ACHN (cell line): ENCODE measurements at places on chromosomes 5 and 9.
A peak's percentile ranks its signal among the peaks of the same experiment; 100 is the strongest.

- no peak for DNase-seq
Observed at GRCh38 chr5:92574023-92574422, 1007.0 kb downstream of the NR2F1-AS1 start.

- no peak for DNase-seq
Observed at GRCh38 chr5:27015758-27016157, 22.6 kb downstream of the CDH9 start.

- DNase-seq = no peak
Observed at GRCh38 chr5:60184606-60185005, 291.1 kb upstream of the PDE4D start.

- DNase-seq = no peak
Observed at GRCh38 chr9:98288881-98289280, 33.4 kb upstream of the TBC1D2 start.

- peak; percentile 55 for DNase-seq
Observed at GRCh38 chr5:168552146-168552545, 23.0 kb downstream of the FBLL1 start.

DNA sequence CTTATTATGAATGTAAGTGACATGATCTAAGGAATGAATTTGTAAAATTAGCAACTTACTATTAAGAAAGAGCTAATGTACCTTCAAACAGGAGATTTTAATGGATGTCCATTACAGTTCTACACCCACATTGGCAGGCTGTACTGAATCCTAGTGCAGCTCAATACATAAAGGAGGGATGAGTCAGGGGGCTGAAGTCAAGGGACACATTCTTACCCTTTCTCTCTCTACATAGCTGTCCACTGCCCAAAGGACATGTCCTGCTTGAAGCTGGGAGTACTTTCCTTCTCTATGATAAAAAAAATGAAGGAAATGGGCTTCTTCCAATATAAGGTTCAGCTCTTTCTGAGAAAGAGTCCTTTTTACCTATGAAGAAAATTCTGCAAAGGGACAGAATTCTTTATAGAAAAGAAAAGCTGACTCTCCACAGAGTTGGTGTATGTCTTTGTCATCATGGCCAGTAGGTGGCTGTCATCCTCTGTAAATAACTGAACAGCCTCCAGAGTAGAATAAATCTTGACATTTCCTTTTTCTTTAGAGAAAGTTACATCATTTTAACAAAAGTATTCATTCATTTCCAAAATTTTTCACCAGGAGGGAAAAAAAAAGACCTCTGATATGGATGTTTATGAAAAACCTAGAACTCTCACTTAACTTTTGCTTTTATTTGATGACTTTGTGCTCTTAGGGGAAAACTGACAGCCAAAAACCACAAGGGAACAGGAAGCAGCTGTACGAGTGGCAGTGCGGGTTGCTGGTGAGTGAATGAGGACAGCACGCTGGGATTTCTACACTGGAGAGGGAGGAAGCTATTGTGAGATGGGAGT is 13.1 kb upstream of the IFNA14 start:
- DNase-seq = no peak

GRCh38 chr9:127644943-127645342 is 32.9 kb downstream of the STXBP1 start:
- no peak for DNase-seq

DNA sequence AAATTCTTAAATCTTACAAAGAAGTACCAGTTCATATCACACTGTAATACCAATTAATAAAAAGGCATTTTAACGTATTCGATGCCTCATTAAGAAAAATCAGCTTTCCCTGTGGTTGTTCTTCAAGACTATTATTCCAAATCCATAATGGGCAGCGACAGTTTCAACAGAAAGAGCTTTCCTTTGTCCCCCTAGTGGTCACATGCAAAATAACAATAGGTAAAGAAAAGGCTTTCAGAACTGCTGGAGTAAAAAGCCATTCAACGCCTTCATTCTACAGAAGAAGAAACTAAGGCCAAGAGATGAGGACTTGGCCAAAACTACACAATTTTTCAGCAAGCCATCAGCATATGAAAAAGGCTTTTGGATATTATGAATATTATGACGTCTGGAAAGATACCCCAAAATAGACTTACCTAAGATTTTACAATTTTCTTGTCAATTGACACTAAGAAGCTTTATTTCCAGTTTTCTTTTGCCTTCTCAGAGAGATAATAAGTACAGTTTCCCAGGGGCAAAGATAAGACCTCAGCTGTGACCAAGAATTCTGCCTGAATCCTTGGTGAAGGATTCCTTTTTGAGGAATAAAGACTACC is 6.7 kb upstream of the CDH6 start:
- DNase-seq = peak; percentile 44

- DNase-seq = no peak
Observed at GRCh38 chr5:89292487-89292886, 409.5 kb upstream of the MEF2C start.

- no peak for DNase-seq
Observed at GRCh38 chr5:181120306-181120705, 10.7 kb downstream of the OR2V1 start.

GRCh38 chr5:31936683-31937082 is 237.4 kb downstream of the GOLPH3 start:
- DNase-seq = no peak

DNA sequence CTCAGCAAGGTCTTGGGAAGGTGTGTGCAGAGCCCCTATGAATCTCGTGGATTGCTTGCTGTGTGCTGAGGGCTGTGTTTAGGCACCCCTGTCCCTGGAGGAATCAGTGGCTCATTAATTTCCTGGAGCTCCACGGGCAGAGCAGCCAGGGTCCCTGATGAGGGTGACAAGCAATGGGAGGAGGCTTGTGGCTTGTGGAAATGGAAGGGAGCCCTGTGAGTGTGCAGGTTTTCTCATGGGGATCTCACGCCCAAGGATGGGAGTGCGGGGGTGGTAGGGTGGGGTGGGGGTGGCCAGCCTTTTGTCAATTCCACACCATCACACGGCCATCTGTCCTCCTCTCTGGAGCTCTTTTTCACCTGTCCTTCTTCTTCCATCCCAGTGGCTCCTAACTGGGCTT is 25.3 kb downstream of the PHF2 start:
- no peak for DNase-seq

GRCh38 chr5:56848206-56848605 is 32.9 kb downstream of the MAP3K1 start:
- DNase-seq = no peak

DNA sequence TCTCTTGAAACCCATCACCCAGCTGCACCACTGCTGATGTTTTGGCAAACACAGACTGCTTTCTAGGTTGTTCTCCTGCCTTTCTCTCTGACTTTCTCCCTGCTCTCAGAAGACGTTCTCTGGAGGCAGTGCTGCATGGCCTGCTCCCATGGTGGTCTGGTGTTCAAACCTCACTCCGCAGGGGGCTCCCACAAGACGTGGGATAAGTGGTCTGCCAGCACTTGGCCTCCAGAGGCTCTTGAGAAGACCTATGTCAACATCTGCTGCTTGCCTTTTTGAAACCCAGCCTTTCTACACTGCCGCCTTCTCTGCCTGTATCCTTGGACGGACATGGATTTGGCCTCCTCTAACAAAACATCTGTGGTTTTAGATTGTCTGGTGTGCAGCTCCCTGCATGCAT is 16.6 kb downstream of the USP20 start:
- no peak for DNase-seq

DNA sequence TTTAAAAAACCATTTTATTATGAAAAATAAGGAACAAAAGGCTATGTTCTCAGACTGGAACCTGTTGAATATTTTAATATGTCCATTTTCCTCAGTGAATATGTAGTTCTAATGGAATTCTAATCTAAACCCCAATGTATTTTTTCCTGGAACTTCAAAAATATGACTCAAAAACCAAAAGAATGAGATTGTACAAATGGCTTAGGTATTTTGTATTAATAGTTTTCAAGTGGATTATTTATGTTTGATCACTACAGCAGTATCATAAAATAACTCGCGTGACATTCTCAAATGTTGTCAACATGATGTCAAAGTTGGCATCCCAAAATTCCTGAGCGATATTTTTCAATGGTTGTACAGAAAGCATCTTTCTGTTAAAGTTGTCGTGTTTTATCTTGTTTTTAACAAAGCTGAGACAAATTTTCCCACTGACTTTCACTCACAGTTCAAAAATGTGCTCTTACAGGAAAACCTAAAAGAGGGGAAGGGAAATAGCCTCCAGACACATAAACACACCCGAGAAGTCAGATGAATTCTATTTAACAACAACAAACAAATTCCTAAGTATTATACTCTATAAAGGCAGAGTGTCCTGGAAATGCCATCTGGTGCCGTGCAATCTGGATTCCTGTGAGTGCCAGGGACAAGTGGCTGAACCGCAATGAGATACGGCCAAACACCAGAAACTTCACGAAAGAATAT is 68.1 kb upstream of the TAS2R1 start:
- DNase-seq = no peak

DNA sequence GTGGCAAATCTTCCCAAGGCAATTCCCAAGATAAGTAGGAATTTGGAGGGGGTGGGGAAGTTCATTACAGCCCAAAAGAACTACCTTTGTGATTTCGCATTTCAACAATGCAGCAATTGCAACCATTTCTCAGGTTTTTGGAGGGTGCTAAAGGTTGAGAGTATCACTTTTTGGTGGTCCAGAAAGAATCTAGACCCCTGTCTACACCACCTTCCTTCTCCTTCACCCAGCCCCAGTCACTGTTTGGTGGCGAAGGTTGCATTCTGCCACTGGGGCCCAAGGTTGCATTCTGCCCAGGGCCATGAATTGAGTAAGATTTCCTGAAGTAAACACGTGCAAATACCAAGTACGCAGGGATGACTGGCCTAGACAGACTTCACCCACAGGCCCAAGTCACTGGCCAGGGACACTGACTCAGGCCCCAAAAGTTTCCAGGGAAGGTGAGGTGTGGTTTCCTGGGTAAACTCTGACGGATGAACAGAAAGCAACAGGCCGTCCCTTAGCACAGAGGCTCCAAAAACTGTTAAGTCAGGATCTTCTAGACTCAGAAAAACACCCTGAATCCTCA is 5.7 kb downstream of the PDE6A start:
- peak; percentile 88 for DNase-seq

DNA sequence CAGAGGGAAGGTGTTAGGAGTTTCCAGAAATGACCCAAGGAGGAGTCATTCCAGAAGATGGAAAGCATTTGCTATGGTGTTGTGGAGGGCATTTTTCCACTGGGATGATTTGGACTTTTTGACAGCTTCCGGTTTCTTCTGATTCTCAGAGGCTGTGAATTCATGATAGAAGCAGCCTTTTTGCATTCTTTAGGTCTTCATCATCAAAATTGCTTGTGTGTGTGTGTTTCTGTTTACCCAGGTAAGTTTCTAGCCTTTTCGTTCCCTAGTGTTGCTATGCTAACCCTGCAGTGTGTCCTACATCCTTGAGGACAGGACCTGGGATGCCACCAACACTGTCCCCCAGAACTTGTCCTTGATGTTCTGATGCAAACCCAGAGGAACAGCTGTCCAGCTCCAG is 19.6 kb downstream of the IRX1 start:
- no peak for DNase-seq

DNA sequence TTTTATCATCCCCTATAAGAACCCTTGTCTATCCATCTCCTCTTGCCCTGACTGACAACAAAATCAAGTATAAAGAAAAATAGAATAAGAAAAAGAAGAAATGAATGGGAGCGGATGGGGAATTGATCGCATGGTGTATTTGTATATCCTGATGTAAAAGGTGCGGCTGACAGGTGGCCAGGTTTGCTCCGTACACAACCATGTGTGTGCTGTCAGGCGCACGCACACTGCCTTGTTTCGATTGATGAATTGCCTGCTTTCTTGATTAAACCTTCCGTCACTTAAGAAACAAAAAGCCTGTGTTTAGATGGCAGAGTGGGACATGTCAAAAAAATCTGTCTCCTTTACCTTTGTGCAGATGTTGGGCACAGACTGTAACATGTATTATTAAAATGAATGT is 102.6 kb downstream of the MVB12B start:
- DNase-seq = no peak
